ENCODE measurements at places on chromosomes 6 and 20. TPM values are rescaled to one million over a fixed set of nuclear protein-coding genes. Genes with fewer than 3 reads are reported as not detected.

ENPP1 gene
- 1.0 TPM for total RNA-seq

TDRD6 gene
- total RNA-seq = 0.22 TPM

FERMT1 gene
- total RNA-seq = 22.4 TPM

SYNDIG1 gene
- not detected for total RNA-seq

GRCh38 chr6:156954816-156955215 lies 177.6 kb downstream of the ARID1B start:
- DNase-seq = no peak

- no peak for DNase-seq
These were observed 92.4 kb downstream of the COL9A1 start for GRCh38 chr6:70210462-70210861.

- no peak for DNase-seq
These were observed 7.1 kb downstream of the TMEM74B start for GRCh38 chr20:1177680-1178079.

DNA sequence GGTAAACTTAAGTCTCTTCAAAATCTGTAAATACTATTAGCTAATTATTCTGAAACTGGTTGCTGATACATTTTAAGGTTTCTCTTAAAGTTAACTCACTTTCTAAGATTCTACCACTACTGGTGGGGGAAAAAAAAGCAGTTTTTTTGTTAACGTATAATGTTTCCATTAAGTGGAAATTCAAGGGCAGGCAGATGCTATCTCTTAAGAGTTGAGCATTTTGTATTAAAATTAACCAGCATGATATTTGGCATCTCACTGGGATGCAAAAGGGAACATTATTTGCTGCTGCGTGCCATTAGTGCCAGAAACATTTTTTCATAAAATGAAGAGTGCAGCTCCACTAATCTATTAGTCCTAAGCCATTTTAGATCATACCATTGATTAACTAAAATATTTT lies 246.2 kb downstream of the PRKN start:
- DNase-seq = no peak

DNA sequence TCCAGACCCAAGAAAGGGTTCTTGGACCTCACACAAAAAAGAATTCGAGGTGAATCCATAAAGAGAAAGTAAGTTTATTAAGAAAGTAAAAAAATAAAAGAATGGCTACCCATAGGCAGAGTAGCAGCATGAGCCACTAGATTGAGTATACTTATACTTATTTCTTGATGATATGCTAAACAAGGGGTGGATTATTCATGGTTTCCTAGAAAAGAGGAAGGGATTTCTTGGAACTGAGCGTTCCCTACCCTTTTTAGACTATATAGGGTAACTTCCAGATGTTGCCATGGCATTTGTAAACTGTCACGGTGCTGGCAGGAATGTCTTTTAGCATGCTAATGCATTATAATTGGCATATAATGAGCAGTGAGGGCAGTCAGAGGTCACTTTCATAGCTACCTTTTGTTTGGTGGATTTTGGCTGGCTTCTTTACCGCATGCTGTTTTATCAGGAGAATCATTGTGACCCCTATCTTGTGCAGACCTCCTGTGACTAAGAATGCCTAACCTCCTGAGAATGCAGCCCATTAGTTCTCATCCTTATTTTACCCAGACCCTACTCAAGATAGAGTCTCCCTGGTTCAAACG lies 44.3 kb downstream of the TENT5A start:
- no peak for DNase-seq
